ENCODE measurements at places on chromosomes 16 and 17.
A peak's percentile ranks its signal among the peaks of the same experiment; 100 is the strongest.

DNA sequence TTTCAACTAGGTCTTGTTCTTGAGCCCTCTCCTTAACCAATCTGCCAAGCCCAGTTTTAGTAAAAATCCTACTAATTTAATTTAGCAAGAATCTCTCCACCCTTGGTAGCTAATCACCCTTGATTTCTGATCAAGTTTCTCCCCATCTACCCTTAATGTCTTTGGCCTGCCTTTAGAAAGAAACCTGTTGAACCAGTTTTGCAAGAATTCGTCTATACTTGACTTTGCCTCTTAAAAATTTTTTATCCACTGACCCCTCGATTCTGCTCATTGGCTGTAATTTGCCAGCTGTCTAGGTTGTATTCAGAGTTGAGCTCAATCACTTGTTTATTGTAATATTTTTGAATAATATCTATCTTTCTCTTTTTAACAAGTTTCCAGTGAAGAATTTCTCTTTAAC lies 1138.5 kb downstream of the CDH11 start:
- DNase-seq, result no peak

- DNase-seq, result no peak
These were observed 19.6 kb upstream of the MFSD6L start for GRCh38 chr17:8818654-8819330.

GRCh38 chr17:11644265-11645212 lies 46.3 kb downstream of the DNAH9 start:
- peak; percentile 1 for DNase-seq

DNA sequence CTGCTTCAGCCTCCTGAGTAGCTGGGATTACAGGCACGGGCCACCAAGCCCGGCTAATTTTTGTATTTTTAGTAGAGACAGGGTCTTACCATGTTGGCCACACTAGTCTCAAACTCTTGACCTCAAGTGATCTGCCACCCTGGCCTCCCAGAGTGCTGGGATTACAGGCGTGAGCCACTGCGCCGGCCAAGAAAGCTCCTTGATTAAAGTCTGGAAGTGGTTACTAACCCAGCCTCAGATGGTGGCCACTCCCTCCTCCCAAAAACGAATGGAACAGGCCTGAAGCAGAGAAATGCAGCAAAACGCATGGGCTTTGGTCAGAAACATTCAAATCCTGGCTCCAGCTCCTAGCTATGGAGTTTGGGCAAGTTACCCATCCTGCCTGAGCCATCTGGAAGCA lies 11.3 kb downstream of the FKBP10 start:
- DNase-seq, result no peak

DNA sequence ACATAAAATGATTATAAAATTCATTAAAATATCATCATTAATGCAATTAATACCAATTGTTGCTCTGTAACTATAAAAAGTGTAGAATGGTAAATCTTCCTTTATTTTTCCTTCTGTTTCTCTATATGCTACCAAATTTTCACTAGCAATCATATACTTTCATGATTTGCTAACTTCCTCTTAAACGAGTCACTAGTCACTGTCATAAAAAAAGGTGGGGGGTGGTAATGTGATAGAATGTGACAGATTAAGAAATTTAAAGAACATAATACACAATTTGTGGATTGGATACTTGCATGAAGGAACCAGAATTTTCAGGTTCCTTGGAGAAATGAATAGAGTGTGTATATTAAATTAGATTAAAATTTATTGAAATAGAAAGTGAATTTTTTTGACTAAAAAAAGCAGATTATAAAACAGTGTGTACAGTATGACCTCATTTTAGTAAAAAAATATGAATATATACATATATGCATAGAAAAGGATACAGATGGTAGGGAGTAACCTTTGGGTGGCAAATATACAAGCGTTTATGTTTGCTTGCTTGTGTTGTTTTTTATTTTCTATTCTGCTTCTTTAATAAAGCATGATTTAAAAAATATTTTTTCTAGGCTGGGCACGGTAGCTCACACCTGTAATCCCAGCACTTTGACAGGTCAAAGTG lies 56.7 kb upstream of the C17orf78 start:
- DNase-seq, result no peak

DNA sequence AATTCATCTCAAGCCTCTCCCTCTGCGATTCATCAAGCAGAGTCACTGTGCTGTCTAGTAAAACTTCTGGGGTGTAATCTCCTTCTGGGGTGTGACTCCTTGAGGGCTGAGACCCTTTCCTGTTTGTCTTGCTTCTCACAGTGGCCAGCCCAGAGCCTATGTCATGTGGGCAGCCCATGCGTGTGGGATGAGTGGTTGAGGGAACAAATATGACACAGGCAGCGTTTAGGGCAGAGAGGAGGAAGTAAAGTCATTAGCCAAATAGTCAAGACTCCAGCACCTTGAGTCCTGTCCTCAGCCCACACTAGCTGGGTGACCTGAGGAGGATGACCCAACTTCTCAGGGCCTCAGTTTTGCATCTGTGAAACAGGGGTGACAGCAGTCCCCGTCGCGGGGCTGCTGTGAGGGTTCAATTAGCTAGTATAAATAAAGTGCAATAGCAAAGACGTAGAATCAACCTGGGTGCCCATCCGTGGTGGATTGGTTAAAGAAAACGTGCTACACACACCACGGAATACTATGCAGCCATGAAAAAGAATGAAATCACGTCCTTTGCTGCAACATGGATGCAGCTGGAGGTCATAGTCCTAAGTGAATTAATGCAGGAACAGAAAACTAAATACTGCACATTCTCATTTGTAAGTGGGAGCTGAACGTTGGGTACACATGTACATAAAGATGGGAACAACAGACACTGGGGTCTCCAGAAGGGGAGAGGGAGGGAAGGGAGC lies 4.5 kb upstream of the ITGAX start:
- no peak for DNase-seq

- DNase-seq, result no peak
These were observed 34.4 kb upstream of the GAN start for GRCh38 chr16:81280393-81280792.

GRCh38 chr16:30368122-30368791 lies 2.0 kb downstream of the TBC1D10B start:
- DNase-seq, result no peak

GRCh38 chr16:12677502-12677901 lies 126.2 kb downstream of the CPPED1 start:
- DNase-seq, result no peak

GRCh38 chr17:63451150-63451549 lies 5.0 kb upstream of the CYB561 start:
- no peak for DNase-seq

DNA sequence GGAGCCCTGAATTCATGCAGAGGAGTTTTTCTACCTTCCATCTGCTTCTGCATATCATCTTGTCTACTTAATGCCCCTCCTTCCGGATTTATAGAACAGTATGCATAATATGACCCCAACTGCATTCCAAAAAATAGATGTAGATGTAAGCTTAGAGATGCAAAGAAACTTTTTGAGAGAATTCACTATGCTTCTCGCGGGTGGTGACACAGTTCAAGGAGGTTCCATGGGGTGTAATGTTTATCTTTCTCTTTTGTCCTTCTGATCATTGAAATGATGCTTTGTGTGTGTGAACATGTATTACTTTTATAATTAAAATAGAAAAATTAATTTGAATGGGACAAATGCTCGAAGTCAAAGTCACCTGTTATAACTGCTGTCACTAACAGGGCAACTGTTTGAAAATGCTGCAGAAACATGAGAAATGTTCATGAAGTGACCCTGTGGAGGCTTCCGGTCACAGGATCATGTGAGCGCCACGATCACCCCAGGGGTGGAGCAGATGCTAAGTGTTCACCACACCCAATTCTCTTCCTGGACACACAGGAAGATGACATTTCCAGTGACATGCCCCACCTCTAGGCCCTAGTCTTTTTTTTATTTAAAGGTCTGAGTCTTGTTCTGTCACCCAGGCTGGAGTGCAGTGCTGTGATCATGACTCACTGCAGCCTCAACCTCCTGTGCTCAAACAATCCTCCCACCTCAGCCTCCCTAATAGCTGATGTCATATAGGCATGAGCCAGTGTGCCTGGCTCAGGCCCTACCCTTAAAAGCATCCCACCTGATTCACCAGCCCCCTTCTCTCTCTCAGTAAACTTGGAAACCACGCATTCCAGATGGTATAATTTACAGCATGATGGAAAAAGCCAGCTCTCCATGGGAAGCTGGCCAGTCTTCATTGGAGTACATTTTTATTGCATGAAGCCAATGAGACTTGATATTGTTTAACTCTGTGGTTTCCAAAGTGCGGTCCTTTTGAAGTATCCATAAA lies 21.0 kb upstream of the AGRP start:
- DNase-seq, result no peak

DNA sequence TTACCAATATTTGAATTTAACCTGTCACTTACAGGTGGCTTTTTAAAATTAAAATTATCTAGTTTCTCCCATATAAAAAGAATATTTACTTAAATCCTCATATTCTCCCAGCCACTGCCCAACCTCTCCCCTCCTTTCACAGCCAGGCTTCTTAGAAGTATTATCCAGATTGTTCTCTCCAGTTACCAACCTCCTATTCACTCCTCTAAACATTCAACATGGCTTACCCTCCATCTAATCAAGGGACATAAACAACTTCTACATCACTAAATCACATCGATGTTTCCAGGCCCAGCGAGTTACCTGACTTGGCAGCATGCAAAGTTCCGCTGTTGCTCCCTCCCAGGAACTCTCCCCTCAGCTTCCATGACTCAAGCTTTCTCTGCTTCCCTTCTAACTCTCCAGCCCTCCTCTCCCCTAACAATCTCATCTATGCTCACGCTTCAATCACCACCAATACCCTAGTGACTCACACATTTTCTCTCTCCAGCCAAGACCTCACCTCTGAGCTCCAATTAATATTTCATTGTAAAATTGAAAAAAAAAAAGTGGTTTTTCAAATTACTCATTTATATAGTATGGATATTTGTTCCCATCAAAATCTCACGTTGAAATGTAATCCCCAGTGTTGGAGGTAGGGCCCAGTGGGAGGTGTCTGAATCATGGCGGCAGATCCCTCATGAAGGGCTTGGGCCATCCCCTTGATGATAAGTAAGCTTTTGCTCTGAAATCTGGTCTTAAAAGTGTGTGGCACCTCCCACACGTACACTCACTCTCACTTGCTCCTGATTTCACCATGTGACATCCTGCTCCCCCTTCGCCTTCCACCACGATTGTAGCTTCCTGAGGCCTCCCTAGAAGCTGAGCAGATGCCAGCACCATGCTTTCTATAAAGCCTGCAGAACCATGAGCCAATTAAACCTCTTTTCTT lies 88.5 kb downstream of the HELZ start:
- DNase-seq, result no peak

DNA sequence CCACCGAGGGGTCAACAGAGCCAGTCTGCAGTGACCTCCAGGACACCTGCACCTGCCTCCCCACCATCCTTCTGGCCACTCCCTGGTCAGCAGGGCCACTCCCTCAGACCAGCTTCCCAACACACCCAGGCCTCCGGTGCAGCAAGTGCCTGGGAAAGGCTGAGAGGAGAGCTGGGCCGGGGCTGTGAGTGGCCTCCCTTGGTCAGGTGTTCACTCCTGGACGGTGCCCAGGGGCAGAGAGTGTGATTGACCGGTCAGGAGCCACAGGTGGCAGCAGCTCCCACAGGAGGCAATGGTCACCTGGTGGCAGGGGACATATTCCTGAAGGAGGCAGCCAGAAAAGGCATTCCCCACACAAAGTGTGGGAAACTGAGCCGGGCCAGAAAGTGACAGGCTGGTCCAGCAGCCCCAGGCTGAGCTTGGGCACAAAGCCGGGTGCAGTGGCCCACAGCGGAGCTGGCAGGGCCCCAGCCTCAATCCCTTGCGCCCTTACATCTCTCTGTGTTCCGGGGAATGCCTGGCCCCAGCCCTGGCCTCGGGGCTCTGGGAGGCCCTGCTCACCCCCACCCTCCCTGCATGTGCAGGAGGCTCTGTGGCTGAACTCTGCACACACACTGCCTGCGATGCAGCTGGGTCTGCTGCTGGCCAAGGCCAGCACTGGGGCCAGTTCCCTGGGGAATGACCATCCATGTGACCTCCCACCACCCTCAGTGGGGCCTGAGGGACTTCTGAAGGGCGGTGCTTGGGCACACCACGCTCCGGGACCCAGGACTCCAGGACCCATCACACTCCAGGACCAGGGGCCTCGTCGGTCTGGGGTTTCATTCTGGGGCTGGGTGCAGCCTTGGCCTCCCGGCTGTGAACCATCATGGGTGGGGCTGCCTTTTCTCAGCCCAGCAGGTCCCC lies 1.2 kb upstream of the C17orf99 start:
- no peak for DNase-seq

GRCh38 chr17:61454381-61455323 lies 2.4 kb downstream of the TBX4 start:
- no peak for DNase-seq

GRCh38 chr16:49085686-49086085 lies 196.0 kb downstream of the CBLN1 start:
- DNase-seq, result no peak

DNA sequence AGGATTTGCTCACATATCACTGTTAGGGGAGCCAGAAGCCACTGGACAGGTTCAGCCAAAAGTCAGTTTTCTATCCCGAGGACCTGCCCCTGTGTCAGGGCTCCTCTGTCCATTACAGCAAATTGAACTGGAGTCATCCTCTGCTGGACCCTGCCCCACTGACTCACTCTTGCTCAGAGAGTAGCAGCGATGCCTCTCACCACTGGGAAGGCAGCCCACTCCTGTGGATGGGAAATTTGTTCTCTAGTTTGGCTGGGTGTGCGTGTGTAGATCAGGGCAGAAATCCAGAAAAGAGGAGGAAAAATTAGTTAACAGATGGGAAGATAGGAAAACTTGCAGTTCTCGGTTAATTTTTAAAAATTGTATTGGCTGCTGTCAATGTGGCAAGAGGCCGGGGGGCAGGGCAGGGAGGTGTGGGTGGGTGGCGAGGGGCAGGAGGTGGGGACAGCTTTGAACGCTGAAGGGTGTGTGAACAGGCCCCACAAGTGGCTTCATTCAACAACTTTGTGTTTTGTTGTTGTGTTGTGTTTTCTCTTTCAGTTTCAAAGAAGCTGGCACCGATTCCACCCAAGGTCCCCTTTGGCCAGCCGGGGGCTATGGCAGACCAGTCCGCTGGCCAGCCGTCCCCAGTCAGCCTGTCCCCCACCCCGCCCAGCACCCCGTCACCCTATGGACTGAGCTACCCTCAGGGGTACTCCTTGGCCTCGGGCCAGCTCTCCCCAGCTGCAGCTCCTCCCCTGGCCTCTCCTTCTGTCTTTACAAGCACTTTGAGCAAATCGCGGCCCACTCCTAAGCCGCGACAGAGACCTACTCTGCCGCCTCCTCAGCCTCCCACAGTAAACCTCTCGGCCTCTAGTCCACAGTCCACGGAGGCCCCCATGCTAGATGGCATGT lies 33.6 kb downstream of the ELAC2 start:
- DNase-seq, result no peak

DNA sequence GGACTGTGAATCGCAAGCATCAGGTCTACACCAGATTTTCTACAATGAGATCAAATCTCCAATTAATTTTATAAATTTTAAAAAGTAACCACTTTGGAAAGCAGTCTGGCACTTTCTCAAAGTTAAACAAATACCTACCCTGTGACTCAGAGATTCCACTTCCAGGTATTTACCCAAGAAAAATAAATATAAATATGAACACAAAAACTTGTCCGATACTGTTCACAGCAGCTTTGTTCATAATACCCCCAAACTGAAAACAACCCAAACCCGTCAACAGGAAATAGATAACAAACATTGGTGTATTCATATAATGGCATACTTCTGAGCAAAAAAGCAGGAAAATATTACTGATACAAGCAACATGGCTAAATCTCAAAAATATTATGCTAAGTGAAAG lies 12.1 kb downstream of the ZDHHC7 start:
- no peak for DNase-seq

- DNase-seq, result no peak
These were observed 38.7 kb upstream of the AQP8 start for GRCh38 chr16:25177831-25178688.
